NCI-H2029 (cell line): ENCODE measurements at places on chromosomes 7 and 10.

- DNase-seq = no peak
Measured at GRCh38 chr10:13769946-13770345, 183.2 kb downstream of the PRPF18 start.

DNA sequence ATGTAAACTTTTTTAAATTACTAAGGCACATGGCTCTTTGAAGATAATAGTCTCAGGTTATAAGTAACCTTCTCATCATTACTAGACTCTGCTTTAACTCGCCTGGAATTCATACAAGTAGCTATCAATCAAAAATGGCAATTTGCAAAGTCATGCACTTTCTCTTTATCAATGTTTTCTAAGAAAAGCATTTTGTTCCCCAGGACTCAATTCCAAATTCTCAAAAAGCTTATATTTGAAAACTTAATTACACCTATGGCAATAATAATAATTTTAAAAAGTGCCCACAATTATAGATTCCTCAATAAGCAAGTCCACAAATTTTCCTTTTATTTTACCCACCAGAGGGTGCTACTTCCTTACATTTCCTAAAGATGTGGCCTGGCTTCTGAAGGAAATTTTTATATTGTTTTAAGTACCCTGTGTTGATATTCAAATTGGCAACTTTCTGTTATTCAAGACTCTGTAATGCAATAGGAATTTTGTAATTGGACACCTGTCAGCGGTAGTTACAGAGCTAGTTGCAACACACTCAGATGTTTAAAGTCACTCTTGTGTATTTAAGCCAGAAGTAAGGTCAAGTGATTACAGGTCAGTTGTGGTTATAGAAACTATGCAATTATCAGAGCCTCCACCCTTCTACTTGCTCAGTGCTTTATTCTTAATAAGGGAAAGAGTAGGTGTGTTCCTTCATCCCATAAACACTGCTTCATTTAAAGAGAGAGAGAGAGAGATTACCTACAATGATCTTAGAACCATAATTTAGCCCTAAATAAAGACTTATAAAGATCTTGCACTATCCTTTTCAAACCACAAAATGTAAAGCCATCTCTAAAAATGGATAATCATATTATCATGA, 47.1 kb upstream of the HYAL4 start:
- DNase-seq = peak; percentile 55

- DNase-seq = no peak
Measured at GRCh38 chr10:133383551-133383950, 4.5 kb downstream of the PAOX start.

GRCh38 chr10:100889546-100889945, 23.2 kb upstream of the SLF2 start:
- no peak for DNase-seq

DNA sequence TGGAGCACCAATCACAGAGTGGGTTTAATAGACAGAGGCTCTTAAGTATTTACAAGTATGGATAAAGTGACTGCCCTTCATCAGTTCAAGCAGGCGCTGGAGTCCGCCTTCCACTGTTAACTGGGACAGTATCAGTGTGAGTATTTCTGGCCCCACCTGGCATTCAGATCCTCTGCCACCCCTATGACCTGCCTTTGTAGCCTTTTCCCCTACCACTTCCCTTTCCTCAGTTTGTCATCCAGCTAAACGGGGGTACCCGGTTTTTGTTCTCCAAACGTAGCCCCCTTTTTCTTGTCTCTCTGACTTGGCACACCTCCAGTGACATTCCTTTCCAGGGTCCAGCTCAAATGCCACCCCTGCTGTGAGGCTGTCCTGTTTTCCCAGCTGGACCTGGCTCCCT, 134.4 kb downstream of the SNX10 start:
- no peak for DNase-seq
